Fibroblast of lung (primary cell): ENCODE measurements at places on chromosomes 12 and 14. TPM values are rescaled to one million over a fixed set of nuclear protein-coding genes. Genes with fewer than 3 reads are reported as not detected.

DNA sequence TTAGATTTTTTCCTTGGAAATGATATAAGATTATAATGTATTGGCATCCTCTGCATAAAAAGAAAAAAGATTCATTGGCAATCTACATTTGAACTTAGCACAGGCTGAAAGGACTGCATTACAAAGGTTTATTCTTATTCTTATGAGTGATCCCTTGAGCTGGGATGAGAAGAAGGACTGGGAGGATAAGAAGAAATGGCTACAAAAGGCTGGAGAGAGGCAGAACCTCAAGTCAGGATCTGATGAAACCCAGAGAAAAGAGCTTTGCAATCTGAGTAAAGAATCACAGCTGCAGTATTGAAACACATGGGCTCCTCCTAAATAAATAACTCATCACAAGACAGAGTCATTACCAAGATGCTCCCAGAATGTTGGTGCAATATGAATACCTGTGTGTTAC lies 1635.4 kb upstream of the FLRT2 start:
- peak; percentile 39 for DNase-seq

DNA sequence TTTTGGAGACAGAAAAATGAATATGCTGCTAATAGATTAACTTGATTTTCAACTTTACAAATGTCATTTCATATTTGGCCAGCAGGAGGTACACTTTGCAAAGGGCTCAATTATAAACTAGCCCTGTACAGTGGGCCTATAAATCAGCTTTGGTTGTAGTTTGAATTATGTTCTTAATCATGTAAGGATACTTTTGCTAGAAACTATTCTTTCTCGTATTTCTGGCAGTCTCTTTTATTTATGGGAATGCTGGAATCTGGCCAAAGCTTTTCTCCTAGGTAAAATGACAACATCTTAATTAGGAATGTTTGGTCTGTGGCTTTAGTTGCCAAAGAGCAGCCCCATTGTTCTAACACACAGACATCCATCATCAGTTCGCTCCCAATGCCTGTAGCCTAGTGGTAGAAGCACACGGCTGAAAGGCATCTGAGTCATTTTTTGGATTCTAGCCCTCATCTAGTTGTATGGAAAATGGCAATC lies 1322.3 kb upstream of the SEL1L start:
- peak; percentile 72 for DNase-seq

DNA sequence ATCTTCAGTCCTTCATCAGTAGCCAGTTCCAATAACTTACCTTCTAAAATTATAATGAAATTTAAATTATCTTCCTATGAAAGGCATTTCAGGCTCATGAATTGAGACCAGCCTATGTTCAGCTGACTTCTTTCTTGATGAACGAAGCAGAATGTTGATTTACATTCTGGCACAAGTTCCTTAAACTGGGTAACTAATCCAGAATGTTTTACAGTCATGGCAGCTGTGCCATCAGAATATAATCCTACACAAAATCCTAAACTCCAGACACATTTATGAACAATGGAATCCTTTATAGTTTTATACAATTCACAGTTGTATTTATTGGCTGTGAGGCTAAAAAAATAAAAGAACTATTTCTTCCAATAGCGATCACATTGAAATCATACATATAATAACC lies 97.3 kb upstream of the CPM start:
- DNase-seq: no peak

DNA sequence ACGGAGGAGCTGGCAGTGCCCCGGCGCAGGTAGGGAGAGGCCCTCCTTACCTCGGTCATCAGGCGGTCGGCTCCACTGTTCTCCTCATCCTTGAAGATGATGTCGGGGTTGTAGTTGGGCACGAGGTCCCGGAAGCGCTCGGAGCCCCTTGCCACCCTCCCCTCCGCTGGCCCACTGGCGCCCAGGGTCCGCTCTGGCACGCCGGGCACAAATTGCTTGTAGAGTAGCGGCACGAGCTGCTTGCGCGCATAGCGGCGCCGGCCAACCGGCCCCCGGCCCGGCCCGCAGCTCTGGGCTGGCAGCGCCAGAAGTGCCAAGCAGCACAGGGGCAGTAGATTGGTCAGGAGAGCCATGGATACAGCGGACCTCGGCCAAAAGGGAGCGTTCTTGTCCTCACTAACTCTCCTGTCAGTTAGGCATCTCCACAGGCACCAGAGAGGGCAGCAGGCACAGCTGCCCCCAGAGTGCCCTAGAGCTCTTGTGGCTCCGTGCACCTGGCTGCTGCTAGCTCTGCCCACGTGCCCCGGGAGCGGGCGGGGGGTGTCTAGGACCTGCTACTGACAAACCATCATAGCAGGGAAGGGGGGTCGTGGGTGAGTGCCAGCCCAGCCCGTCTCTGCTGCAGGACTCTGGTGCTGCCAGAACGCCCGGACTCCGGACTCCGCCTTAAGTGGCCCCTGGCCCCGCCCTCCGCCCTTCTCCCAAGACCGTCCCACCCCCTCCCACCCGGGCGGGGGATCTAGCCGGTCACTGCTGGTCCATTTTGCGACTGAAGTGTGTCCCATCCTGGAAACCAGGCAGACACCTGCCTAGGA lies at the start of gene DHH:
TSS of gene DHH (minus strand) at position 642 of the 815 bp plus-strand sequence. CDS start at position 353, 289 bp downstream.
- DNase-seq: no peak

- peak; percentile 45 for DNase-seq
These were observed 441 bp downstream of the RAB5B start for GRCh38 chr12:55974308-55974730.

DNA sequence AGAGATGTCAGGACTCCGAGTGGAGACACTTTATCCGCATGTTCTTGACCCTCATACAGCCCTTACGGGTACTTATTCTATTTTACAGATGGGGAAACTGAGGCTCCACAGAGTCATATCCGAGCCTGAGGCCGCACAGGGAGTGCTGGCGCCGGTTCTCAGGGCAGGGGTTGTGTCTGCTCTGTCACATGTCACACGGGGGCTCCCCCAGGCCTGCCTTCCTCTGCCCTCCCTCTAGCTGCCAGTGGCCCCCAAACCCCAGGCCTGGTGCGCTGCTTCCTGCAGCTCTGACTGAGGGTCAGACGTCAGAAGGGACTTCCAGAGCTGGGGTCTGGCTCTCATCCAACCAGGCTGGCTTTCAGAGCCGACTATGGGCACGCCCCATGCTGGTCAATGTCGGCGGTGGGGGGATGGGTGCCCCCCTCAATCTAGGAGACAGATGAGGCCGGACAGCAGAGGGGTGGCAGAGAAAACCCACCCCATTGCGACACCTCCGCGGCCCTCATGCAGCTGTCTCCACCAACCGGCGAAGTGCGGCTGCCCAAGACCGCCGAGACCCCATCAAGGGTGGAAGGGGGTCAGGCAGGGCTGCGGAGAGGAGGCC lies 811 bp upstream of the INF2 start:
- DNase-seq: peak; percentile 45

DNA sequence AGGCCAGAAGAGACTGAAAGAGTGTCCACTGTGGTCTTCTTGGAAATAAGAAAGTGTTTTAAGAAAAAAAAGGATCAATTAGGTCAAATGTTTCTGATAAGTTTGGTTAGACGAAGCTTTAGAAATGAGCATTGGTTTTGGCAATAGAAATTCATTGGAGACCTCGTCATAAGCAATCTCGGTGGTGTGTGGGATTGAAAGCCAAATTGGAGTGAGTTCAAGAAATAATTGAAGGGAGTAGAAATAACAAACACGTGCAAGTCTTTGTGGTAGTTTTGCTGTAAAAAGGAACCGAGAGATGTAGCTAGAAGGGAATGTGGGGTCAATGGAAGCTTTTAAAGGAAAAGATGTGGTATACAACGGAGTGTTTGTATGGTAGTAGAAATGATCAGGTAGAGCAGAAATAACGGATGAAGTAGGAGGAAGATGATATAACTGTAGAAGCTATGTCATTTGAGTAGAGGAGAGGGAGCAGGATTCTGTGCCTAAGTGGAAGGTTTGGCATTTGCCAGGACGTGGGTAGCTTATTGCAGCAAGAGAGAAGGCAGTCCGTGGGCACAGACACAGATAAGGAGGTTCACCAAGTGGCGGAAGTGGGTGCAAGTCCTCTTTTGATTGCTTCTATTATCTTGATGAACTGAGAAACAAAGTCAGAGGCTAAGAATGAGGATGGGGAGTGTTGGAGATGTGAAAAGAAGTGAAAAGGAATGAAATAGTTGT lies 146.2 kb downstream of the DACT1 start:
- peak; percentile 43 for DNase-seq

DNA sequence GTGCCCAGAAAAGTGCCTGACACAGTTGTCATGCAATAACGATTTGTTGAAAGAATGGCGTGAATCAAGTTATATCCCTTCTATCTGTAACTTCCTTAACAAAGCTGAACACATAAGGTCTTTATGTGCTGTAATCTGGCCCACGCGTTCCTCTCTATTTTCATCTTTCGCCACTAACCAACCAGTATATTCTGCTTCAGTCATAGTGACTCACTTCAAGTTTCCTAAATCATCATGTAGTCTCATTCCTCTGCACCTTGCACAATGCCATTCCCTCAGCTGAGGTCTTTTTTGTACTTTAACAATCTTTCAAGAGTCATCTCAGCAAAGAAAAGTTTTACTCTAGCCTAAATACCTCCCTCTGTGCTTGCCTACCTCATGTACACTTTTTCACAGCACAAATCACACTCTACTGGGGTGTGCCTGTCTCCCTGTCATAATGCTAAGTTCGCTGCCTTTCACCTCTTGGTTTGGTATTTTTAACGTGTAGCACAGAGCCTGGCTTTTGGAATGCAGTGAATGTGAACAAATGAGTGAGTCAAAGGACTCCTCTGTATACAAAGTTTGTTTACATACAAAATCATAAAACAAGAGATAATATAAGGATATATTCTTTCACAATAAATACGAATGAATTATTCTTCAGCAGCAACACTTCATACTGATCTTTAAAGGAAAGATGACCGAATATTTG lies 2.9 kb upstream of the CMAS start:
- DNase-seq: peak; percentile 60

DNA sequence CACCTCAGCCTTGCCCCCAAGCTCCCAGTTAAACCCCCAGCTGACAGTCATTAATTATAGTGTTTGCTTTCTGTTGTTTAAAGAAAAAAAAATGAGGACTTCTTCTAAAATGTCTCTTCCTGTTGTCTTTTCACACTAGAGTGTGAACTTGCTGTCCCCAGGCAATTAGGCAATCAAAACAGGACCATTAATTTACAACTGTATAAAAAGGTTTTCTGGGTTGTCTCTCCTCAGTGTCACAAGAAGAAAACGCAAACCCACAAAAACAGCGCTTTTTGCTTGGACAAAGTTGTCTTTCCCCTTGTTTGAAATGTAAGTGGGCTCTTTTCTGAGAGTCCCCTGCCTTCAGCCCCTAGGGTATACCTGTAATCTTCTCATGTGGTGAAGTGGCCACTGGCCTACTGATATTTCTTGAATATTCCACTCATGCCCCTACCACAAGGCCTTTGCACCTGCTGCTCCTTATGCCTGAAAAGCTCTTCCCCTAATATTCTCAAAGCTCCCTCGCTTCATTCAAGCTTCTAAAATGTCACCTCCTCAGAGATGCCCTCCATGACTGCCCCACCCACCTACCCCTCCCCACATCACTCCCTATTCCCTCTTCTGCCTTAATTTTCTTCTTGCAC lies 158.9 kb upstream of the PWP1 start:
- DNase-seq: no peak

FOXG1 gene
- polyA plus RNA-seq: 0.01 TPM in 1 of 2 replicates, not detected in the other

CLEC4D gene
- polyA plus RNA-seq: not detected in 2 replicates

C14orf119 gene
- polyA plus RNA-seq: 96.5 and 115 TPM in 2 replicates

ZNF605 gene
- 6.4 and 9.7 TPM in 2 replicates for polyA plus RNA-seq

ART4 gene
- not detected in 2 replicates for polyA plus RNA-seq
